Esophagus squamous epithelium (tissue), 5 donors: ENCODE measurements at places on chromosomes 16 and 17. TPM values are rescaled to one million over a fixed set of nuclear protein-coding genes. Genes with fewer than 3 reads are reported as not detected.

- DNase-seq, result no peak
Measured at GRCh38 chr16:83615953-83616350, 191.8 kb upstream of the HSBP1 start.

DNA sequence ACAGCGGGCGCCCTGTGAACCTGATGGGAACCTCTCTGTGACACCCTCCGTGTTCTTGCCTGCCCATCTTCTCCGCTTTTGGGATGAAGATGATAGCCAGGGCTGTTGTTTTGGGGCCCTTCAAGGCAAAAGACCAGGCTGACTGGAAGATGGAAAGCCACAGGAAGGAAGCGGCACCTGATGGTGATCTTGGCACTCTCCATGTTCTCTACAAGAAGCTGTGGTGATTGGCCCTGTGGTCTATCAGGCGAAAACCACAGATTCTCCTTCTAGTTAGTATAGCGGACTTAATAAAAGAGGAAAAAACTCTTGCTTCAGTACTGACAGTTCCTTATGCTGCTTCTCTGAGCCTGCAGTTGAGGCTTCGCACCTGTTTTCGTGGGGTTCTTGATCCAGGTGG lies 10.5 kb downstream of the CDK5RAP3 start:
- no peak for DNase-seq

- DNase-seq, result no peak
Measured at GRCh38 chr16:72840631-72841381, 207.1 kb downstream of the ZFHX3 start.

The THRA gene
- total RNA-seq, result 27.1 TPM

DNA sequence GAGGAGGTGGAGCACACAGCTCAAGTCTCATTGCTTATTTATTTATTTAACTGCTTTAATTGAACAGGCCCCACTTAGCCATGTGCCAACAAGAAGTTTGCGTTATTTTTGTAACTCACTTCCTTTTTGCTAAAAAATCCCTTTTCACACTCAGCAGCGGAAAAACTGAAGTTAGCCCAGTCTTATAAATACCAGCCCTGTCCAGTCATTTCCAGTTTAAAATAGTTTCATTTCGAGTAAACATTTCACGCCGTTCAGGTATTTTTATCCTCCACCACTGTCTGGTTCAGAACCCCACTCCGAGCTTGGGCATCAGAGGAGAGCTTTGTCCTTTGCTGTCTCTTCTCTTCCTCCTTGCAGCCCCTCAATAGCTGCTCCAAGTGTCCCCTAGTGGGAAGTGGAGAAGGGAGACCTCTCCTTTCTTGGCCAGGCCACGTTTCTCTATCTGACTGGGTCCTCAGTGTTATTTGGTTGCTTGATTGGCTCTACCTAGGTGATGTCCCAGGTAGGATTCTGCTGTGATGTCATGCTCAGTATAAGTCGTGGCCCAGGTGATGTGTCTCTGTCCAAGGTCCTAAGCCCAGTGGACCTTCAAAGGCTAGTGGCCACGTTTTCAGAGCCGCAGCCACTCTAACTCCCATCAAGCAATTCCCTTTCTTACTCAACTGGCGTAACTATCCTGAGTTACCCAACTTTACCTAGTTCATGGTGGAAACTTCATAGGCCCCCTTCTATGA lies 53.0 kb upstream of the GAS7 start:
- no peak for DNase-seq
